ENCODE measurements at places on chromosomes 1 and 21.

- no peak for DNase-seq
These were observed 1.2 kb downstream of the DUSP23 start for GRCh38 chr1:159781992-159782391.

GRCh38 chr1:184366997-184367396 lies 19.8 kb upstream of the C1orf21 start:
- no peak for DNase-seq

GRCh38 chr1:168234846-168235547 lies 9.2 kb downstream of the SFT2D2 start:
- DNase-seq, result peak; percentile 28

DNA sequence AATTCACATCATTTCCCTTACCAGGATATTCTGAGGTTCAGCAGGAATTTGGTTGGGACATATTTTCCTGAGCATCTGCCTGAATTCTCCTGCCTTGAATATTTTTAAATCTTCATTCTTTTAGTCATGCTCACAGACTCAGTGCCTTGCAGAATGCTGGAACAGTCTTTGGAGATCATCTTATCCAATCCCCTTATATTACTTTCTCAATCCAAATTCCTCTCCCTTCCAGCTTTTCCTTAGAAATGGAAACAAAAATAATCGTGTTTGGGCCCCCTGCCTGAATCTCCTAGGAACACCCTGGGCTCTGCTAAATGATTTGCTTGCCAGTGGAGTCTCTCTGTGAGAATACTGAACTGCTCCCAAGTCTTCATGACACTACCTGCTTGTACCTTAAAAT lies 38.4 kb downstream of the LHX8 start:
- no peak for DNase-seq

GRCh38 chr1:47779613-47780012 lies 217.6 kb downstream of the TRABD2B start:
- DNase-seq, result no peak

DNA sequence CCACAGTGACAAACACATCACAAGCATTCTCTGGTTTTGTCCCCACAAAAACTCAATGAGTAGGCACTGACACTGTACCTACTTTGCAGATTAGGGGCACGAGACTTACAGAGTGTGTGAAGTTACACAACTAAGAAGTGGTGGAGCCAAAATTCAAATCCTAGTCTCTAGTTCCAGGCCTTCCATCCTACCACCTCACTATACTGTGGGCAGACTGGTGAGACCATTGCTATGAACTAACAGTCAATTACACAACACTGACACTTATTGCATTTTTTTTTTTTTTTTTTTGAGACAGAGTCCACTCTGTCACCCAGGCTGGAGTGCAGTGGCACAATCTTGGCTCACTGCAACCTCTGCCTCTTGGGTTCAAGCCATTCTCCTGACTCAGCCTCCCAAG lies 71.4 kb downstream of the KCNN3 start:
- DNase-seq, result peak; percentile 6

GRCh38 chr1:203199816-203200571 lies 13.5 kb upstream of the CHI3L1 start:
- peak; percentile 79 for DNase-seq

DNA sequence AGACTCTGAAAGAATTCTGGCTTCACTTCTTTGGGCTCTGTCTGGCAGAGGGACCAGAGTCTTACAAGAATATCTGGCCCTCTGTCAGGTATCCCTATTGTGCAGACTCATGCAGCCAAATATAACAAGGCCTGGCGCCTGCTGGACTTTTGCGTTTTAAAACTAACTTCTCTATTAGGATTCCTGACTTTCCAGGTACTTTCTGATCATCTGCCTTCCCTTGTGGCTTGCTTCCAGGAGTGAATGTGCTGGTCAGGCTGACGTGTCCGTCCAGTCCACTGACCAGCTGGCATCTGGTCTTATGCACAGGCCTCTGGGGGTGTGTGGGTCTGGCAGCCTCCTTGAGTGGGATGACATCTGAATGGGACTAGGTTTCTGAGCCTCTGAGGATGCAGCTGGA lies 8.6 kb upstream of the RAB29 start:
- no peak for DNase-seq

- no peak for DNase-seq
These were observed 240.2 kb downstream of the ST6GALNAC3 start for GRCh38 chr1:76314730-76315129.

- DNase-seq, result peak; percentile 76
These were observed 30.7 kb downstream of the ITPKB start for GRCh38 chr1:226708342-226708780.

- no peak for DNase-seq
These were observed 96.2 kb upstream of the EDN2 start for GRCh38 chr1:41580520-41581172.

DNA sequence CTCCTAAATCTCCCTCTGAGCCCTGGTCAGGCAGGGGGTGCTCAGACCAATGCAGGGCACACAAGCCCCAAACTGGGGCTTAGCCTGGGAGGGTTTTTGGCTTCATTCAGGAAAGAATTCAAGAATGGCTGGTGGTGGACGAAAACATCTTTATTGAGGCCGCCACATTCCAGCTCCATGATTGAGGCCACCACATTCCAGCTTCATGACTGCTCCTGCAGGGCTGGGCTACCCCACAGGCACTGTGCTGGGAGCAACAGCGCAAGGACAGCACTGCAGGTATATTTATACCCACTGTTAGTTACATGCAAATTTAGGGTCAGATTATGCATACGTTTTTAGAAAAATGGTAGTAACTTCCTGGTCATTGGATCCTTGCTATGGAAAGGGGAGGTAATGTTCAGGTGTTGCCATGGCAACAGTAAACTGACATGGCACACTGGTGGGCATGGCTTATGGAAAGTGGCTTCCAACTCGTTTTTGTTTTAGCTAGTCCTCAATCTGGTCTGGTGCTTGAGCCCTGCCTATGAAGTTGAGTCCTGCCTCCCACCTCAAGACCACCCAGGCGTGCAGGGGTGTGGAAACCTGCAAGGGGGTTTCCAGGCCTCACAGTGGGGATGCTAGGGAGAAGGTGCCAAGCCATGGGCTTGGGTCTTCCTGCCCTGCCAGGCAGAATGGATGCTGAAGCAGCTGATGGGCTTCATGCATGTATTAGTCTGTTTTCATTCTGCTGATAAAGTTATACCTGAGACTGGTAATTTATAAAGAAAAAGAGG lies 348.7 kb upstream of the AJAP1 start:
- DNase-seq, result no peak

DNA sequence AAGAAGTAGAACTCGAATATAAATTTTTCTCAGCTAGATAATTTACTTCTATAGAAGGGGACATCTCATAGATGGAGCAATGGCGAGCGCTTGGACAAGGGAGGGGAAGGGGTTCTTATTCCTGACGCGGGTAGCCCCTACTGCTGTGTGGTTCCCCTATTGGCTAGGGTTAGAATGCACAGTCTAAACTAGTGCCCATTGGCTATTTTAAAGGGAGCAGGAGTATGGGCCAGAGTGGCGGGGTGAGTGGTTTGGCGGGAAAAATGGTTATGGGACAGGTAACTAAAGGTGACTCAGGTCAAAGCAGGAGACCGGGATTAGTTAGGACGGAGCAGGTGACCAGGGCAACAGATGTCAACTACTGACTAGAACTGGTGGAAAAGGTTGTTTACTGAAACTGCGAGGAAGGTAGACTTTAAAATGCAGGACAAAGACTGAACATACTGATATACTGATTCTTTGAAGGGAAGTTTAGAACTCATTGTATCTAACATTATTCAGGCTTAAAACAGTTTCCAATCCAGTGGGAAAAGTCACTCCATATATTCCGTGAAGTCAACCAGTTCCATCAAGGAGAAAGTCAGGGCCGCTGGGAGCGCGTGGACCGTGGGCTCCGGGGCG lies 940 bp upstream of the ATAD3A start:
- DNase-seq, result peak; percentile 16

DNA sequence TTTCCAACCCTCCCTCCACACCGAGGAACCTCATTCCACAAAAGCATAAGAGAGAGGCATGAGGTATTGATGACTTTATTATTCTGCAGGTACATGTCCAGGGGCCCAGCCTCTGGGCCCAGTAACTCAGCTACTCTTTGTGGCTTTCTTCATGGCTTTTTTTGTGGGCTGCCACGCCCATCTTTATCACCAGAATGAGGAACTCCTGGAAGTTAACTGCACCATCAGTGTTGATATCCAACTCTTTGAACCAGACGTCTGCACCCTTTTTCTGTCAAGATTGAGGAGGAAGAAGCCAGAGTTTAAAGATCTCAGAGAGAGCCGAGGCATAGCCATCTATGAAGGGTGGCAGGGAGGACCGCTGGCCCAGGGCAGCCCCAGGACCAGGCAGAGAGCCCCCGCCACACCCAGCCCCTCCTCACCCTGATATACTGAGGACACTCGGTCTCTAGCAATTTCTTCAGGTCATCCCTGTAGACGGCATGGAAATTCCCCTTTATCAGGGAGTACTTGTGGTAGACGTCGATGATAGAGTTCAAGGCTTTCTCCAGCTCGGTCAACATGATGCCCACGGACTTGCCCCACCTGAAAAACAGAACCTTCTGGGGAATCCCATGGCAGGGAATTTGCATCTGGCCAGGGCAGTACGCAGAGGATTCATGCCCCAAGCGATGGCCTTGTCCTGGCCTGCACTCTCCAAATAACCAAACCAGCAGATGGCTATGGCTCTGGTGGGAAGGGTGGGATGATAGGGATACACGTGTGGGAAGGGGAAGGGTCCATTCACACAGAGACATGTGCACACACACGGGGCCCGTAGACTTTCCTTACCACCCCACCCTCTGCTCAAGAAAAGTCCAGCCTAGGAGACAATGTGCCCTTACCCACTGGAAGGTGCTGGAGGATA lies 647 bp downstream of the S100A8 start:
- DNase-seq, result peak; percentile 33

DNA sequence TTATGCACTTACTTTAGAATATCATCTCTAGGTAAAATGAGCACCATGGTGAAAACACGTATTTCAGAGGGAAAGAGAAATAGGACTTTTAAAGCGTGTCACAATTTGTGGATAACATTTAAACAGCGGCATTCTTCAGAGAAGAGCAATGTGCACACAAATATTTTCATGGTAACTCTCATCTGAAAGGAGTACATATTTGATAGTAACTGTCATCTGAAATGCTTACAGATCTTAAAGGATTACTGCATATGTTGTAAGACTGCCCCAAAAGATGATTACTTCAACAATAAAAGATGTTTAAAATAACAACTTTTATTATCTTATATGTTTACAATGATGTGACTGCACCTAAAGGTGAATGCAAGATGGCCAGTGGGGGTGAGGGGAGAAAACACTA lies 408.8 kb downstream of the PLA2G4A start:
- no peak for DNase-seq

- DNase-seq, result no peak
These were observed 55.5 kb downstream of the CAPN8 start for GRCh38 chr1:223609977-223610376.

DNA sequence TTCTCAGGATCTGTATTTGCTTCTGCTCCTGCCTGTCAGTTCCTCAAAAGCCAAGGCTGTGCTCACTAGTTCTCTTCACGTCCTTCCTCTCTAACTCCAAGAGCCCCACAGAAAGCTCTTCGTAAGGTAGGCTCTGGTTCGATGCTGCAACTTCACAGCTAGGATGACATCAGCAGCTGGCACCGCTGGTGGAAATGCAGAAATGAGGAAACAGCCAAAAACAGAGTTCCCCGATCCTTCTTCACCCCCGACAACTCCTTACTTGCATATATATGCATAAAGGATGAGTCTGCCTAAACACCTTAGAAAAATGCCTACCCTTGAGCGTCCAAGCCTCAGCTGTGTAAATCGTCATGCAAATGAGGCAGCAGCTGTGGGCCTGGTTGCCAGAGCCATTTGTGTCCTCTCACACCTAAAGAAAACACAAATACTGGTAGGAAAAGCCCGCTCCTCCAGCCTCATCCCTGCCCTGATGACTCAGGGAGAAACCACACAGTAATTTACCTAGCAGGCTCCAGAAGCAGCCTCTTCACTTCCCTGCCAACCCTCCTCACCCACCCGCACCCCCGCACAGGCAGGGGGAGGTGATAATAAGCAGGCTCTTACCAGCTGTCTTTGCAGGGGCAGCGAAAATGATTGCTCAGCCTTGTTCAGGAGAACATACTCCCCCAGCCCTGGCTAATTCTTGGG lies 28.2 kb downstream of the BATF3 start:
- peak; percentile 90 for DNase-seq

DNA sequence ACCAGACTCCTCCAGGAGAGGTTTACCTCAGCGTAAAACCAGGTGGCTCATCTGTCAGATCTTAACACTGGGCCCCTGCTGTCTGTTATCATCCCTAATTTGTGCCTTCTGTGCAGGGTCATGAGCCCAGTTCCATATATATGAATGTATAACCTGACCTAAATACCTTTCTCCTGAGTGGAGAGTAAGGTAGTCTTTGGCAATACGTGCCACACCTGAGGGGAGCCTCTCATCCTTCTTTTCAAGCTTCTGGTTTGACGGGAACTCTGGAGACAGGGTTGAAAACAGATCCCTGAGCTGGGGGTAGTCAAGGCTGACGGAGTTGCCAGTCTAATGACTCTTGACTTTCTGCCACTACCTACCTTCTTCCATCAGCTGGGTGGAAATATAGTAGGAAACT lies 4.1 kb downstream of the SFT2D2 start:
- DNase-seq, result no peak

GRCh38 chr1:112788561-112788960 lies 73.4 kb upstream of the PPM1J start:
- no peak for DNase-seq

DNA sequence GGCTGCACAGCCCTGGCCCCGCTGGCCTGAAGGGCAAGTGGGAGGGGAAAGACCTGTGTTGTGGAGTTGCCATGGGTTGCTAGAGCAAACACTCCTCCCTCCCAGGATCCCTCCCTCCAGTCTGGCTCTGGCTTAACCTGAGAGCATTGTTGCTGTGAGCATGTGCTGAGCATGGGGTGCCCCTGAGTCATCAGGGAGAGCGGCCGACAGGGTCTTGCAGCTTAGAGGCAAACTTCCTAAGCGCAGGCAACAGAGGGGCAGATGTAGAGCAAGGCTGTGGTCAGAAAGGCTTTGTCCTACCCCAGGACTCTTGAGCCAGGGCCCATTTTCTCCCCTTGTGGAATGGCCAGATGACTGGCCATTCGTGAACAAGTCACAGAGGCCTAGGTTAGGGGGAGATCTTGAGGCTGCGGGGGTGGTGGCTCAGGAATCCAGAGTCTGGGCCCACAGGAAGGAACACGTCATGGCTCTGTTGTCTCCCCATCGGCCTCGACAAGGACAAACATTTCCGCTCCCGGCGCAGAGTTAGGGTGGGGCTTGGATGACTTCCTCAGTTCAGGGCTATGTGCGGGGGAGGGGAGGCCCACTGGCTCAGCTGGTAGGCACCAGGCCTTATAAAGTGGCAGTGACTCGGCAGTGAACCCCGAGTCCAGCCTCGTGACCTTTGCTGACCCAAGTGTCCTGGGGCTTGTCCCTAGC lies 362 bp upstream of the DYNLT4 start:
- peak; percentile 98 for DNase-seq

DNA sequence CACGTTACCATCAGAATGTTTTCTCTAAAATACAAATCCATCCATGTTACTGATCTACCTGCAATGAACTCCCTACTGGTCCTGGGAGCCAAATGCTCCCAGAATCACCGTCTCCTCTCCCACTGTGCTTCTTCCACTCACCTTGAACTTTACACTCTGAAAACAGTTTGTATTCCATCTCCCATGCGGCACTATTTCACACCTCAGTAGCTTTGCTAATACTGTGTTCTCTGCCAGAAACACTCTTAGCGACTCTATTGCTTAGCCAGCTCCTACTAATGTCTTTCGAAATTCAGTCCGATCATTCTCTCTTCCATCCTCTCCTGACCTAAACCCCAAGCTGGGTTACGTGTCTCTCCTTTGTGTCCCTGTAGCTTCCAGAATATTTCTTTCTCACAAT lies 284.4 kb upstream of the DUSP10 start:
- no peak for DNase-seq

GRCh38 chr1:11499601-11500331 lies 20.8 kb downstream of the DISP3 start:
- no peak for DNase-seq
